GF-D8 (cell line): ENCODE measurements at places on chromosomes 11 and 22.

DNA sequence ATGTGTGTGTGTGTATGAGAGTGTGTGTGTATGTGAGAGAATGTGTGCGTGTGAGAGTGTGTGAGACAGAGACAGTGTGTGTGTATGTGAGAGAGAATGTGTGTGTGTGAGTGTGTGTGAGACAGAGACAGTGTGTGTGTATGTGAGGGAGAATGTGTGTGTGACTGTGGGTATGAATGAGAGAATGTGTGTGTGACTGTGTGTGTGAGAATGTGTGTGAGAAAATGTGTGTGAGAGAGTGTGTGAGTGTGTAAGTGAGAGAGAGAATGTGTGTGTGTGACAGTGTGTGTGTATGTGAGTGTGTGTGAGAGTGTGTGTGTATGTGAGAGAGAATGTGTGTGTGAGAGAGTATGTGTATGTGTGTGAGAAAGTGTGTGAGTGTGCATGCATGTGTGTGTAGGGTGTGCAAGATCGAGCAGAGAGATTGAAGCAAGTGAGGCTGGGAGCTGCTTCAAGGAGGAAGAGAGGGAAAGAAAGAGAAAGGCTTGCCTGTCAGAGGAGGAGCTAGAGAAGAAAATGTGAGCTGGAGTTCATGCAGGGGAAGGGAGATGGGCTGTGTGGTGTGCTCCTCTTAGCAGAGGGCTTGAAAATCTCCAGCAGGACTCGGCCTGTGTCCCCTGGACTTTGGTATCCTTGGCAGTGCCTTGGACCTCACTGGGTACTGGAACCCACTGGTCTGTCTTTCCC is 27.7 kb upstream of the TP53I11 start:
- no peak for DNase-seq

DNA sequence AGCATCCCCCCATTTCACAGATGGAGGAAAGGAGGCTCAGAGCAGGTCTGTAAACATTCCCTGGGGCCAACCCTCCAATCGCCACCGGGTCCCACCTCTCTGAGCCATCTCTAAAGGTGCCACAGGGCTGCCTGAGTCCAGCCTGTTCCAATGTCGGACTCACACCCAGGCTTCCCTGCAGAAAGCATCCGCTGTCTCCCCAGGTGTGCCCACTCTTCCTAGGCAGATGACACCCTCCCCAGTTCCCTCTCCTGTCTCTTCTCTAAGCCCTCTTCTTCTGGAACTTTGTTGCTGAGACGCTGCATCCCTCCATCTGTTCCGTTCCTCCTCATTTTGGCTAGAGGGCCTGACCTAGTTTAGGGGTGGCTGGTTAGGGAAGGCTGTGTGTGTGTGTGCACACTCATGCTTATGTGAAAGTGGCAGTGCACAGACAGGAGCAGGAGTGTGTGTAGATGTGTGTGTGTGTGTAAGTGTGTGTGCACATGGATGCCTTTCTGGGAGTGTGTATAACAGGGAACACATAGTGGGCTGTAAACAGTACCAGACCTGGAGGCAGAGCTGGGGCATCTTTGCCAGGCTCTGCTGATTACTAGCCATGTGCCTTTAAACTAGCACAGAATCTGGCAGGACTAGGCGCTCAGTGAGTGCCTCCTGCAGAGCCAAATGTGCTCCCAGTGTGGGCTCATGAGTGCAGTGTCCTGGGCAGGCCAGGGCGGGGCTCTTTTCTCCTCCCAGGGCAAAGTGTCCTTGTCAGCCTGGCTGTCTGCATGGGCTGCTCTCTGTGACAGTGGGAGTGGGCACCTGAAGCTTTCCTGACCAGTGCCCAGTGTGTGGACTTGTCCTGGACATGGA is 77.3 kb upstream of the NECTIN1 start:
- DNase-seq = no peak

GRCh38 chr11:108994887-108995286 is 330.0 kb downstream of the DDX10 start:
- peak; percentile 72 for DNase-seq

- no peak for DNase-seq
These were observed 51.7 kb upstream of the RTL6 start for GRCh38 chr22:44549701-44550100.

DNA sequence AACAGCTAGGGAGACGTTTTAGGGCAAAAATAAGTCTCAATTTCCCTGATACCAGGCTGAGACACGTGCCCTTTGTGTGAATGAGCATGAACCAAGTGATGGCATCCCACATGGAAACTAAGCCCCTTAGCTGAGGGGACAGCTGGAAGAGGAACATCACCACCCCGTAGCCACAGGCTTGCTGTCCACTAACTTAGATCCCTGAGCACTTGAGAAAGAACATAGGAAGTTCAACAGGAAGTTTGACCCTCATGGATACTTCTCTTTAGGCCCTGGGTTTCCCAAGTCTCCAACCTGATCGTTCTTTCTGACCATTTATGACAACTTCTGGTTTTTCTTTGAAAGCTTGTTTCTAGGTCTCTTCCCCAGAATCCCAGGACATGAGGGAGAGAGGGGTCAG is 11.6 kb upstream of the CKAP5 start:
- DNase-seq = no peak

DNA sequence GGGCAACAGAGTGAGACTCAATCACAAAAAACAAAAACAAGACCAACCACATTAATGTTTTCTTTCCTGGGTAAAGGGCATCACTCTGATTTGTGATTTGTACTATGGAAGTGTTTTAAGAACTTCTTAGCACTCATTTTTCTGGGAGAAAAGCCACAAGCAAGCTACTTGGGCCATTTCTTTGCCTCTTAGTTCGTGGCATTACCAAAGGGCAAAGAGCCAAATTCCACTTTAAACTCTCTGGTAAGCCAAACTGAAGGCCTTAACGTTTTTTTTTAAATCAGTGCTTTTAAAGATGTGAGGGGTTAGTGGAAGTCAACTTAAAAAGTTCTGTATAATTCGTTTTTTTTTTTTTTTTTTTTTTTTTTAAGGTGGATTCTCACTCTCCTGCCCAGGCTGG is 36.9 kb downstream of the CAT start:
- no peak for DNase-seq

GRCh38 chr22:33492210-33492651 is 428.0 kb downstream of the LARGE1 start:
- DNase-seq = no peak

- no peak for DNase-seq
These were observed 3.3 kb upstream of the FXYD2 start for GRCh38 chr11:117827521-117828511.

DNA sequence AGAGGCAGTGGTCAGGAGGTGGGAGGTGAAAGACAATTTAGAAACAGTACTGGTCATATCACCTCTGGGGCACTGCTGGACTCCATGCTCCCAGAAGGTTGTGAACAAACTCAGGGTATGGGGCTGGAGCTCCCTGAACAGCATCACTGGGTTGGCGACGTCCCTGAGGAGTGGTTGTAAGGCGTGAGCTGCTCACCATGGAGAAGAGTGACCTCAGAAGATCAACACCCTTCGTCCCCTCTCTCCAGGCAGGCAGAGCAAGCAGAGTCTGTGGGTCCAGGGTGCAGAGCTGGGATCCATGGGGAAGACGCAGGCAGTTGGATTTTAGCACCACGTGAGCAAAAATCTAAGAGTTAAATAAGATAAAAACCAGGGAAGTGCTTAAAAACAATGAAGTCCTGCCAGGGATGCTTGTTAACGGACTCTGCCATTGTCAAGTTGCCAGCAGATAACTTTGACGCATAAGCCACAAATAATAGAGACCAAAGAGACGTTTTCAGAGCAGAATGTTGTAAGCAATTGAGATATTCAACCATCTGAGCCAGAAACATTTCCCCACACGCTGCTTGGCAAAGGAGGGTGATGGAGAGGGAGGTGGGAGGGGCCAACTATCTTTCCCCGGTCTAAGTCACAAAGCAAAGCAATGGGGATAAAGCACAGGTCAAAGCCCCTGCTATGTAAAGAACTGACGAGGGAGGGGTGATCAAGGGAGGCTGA is 13.6 kb downstream of the PNPLA5 start:
- DNase-seq = no peak

DNA sequence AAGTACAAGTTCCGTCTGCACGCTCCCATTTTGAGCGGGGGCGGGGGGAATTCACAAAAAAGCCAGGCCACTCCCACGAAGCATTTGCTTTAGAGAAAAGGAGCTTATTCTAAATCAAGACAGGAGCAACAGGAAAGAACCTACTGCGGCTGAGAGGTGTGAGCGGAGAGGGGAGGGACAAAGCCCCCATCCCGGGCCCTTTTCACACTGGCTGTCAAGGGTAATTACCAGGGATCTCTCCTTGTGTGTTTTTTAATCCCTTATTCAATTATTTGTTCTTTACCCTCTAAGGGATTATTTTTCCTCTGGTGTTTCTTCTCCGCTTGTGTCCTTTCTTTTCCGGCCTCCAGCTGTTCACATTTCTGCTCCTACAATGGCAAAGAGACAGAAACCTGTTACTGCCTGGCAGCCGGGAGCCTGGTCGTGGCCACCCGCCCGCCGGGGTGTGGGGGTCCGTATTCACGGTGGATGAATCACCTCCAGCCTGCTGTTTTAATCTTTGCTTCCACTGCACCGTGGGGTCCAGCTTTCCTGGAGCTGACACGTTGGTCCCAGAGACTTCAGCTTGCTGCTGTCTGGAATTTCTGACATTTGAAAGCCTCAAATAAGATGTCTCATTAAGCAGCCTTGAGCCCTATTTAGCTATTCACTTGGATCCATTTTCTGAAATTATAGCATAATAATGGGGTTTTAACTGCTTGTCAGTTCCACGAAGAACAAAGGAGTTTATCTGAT is 61.4 kb upstream of the FADD start:
- DNase-seq = no peak

DNA sequence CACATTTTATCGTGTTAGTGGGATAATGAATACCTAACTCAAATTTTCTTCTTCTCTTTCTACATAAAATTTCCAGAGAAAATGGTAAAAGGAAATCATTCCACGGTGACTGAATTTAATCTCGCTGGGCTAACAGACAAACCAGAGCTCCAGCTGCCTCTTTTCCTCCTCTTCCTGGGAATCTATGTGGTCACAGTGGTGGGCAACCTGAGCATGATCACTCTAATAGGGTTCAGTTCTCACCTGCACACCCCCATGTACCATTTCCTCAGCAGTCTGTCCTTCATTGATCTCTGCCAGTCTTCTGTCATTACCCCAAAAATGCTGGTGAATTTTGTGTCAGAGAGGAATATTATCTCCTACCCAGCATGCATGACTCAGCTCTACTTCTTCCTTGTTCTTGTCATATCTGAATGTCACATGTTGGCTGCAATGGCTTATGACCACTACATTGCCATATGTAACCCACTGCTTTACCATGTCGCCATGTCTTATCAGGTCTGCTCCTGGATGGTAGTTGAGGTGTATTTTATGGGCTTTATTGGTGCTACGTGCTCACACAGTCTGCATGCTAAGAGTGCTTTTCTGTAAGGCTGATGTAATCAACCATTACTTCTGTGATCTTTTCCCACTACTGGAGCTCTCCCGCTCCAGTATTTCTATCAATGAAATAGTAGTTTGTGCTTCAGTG is 24.1 kb downstream of the OR10D3 start:
- DNase-seq = peak; percentile 65
